MCF 10A (cell line): ENCODE measurements at places on chromosomes 6 and 20.

DNA sequence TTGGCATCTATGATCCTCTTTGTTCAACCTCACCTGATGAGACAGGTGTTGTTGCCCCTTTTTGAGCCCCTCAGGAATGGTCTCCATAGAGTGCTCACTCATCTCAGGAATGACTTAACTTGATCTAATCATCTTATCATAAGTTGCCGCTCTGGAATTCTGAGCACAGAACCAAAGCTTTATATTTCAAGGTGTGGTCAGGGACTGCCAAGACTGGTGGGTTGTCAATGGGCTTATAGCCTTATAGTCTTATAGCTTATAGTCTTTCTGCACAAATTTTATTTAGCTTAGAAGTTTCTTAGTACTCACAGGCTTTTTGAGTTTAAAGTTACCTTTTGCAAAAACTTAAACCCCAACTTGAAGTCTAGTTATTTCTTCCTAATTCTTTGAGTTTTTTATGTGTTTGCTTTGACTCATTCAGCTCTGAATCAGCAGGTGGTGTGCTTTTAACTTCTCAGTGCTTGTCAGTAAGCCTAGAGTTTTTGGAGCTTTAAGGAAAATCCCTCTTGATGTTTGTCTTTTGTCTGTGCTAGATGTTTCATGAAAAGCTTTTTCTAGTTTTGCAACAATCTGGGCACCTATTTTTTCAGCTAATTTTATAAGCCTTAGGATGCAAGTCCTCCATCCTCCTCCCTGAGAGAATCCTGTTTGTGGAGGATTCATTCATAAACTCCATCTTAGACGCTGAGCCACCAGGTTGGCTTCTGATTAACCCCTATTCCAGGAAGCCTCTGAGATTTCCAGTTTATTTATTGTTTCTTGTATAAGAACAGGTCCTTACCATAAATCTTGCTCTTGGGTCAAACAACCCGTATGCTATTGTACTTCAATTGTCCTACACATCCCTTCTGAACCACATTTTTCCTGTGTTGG is 72.3 kb upstream of the SSTR4 start:
- DNase-seq, result peak; percentile 24

GRCh38 chr20:9889270-9889981 is 50.5 kb upstream of the PAK5 start:
- DNase-seq, result peak; percentile 17

DNA sequence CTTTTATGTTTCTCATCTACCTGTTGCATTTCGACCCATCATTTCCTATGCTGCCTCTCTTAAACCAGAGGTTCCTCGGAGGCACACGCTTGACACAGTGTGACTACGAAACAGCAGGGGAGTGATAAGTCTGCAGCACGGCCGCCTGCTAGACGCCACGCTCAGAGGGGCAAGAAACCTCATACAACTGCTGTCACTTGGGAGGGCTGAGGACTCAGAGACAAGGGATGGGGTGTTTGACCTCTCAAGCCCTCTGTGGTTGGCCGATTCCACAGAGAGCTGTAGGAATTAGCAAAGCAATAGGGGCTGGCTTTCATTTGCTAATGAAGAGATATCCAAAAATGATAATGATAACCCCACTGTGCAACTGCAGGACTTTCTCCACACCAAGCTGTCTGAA is 372.5 kb downstream of the ZFAND3 start:
- no peak for DNase-seq

GRCh38 chr20:25046736-25047666 is 10.9 kb downstream of the ACSS1 start:
- no peak for DNase-seq

DNA sequence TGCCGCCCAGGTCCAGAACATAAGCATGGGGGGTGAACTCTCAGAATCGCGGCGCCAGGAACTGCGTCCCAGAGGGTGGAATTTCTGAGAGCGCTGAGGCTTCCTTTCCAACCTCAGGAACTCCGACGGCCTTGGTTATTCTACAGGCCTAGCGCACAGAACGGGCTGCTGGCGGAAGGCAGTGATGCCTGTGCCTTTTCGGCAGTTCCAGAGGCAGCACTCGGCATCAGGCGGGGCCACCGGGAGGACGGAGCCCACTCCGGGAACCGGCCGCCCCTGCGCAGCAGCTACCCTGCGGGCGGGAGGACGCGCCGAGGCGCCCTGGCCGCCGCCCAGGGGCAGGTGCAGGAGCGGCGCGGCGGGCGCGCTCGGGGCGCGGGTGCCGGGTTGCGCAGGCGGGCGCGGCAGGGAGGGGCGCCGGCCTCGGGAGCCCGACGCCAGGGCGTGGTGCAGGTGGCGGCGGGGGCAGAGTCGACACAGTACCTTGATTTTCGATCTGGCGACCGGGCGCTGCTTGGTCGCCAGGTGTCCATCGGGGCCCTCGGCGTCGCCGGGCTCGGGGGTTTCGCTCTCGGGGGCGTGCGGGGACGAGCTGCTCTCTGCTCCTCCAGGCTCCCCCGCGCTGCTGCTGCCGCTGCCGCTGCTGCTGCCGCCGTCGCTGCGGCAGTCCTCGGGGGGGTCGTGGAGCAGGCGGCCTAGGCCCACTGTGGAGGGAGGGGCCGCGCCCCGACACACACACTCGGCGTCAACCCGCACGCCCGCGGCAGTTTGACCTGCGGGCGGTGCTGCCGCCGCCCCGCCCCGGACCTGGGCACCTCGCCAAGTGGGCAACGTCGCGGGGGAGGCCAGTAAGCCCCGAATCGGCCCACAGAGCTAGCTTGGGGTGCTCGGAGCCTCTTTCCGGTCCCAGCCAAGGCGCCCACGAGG is 1.3 kb downstream of the OVOL2 start:
- peak; percentile 21 for DNase-seq

GRCh38 chr6:11738661-11739375 is 39.8 kb downstream of the ADTRP start:
- no peak for DNase-seq

GRCh38 chr6:75581231-75581630 is 20.4 kb upstream of the SENP6 start:
- DNase-seq, result no peak

DNA sequence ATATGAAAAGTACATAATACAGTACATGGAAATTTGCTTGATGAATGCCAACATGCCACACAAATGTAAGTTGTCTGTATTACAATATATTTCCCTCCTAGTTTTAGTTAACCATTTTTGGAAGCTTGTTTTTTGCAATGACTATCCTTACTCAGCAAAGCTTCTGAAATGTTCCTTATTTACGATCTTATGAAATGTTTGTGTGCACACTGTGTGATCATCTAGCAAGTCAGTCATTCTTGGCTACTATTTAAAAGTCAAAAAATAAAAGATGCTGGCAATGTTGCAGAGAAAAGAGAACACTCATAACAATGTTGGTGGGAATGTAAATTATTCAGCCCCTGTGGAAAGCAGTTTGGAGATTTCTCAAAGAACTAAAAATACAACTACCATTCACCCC is 33.8 kb downstream of the SUMO4 start:
- DNase-seq, result no peak

DNA sequence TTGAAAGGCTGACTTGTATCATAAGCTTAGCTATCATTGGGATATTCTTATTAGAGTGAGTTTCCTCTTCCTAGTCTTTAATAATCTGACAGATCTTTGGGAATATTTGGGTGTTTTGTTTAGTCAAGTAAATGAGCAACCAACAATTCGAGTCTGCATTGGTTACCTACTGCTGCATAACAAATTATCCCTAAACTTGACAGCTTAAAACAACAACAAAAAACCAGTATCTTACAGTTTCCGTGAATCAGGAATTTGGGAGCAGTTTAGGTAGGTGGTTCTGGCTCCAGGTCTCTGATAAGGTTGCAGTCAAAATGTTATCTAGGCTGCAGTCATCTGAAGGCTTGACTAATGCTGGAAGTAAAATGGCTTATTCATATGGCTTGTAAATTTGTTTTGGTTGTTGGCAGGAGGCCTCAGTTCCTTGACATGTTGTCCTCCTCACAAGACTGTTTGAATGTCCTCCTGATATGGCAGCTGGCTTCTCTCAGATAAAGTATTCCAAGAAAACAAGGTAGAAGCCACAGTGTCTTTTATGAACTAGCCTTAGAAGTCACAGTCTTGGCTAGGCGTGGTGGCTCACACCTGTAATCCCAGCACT is 7.2 kb downstream of the GTF3C6 start:
- DNase-seq, result no peak

DNA sequence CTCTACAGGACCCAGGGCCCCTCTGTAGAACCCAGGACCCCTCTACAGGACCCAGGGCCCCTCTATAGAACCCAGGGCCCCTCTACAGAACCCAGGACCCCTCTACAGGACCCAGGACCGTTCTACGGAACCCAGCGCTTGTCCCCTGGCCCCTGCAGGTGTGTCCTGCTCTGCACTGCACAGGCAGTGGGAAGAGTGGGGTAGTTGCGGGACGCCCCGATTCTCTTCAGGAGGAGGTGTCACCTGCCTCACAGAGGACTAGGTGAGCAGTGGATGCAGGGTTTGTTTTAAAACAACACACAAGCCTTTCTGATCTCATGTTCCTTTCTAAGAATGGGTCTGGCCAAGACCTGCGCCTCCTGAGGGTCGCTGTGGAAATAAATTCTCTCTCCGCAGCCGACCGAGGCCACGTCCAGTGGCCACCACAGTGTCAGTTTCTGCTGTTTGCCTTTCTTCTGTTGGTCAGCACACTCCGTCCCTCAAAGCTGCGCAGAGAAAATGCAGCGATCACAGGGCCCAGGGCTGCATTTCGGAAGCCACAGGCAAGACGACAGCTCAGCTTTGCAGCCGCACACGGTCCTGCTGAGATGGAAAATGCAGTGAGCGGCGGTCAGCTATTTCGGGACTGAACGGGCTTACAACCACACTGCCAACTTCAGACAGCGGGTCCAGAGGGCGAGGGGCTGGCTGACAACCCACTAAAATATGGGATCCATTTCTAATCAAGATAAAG is 135.2 kb downstream of the DLL1 start:
- DNase-seq, result no peak

DNA sequence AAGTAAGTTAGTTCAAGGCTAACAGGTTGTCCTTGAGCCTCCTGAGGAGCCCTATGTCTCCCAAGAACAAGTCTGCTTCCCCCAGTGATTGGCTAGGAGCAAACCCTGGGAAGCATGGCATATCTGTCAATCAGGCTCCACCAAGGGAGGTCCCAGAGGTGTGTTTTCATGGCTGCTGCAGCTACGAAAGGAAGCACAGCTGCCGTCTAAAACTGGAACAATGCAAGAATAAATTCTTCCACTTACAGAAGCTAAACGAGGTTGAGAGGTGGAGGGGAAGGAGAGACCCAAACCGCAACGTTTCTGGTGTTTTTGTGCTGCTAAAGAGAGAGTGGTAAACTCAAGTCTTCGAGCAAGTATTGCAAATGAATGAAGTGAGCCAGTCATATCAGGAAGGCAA is 4.9 kb upstream of the PTGIS start:
- no peak for DNase-seq

DNA sequence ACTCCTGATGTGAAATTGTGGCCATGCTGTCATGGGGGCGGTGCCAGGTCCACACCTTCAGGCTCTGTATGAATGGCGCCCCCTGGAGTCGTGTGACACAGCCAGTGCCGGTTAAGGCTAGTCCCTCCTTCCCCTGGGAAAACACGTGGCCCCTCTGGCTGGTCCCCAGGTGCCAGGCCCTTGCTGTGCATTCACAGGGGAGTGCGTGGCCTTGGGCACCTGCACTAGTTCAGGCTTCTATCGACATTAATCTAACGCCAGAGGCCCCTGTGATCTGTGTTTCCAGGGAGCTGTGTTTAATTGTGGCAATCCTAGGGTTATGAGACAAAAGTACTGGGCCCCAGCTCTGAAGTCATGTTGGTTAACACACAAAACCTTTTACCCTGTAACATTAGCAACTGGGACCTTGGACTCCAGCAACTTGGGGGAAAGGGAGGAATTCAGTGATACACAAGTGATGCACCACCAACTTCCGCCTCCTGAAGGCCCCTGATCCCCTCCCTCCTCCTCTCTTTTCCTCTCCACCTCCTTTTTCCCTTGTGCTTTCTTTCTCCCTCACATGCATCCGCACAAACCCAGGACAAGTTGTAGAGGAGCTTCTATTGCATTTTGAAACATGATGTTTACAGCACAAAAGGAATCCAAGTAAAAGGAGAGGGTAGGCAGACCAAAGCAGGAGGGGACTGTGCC is 74.0 kb downstream of the SSR1 start:
- peak; percentile 85 for DNase-seq

GRCh38 chr20:43040427-43040826 is 149.3 kb downstream of the PTPRT start:
- DNase-seq, result peak; percentile 0

- DNase-seq, result no peak
Measured at GRCh38 chr6:14450133-14450504, 332.5 kb downstream of the CD83 start.

DNA sequence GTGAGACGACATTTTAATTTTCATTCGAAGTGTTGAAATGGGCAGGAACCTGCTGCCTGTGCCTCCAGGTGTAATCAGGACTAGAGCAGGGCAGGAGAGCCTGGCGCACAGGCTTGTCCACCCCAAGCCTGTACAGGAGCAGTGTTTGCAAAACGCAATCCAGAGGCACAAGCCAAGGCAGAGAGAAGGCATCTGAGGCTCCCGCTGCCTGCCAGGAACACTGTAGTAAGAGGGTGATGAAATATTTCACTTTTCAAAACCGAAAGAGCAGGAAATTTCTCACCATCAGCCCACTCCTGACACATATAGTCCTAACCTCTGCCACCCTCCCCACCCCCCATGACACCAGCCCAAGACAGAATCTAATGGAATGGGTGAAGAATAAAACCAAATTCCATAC is 132.5 kb downstream of the RTN4IP1 start:
- DNase-seq, result peak; percentile 94

DNA sequence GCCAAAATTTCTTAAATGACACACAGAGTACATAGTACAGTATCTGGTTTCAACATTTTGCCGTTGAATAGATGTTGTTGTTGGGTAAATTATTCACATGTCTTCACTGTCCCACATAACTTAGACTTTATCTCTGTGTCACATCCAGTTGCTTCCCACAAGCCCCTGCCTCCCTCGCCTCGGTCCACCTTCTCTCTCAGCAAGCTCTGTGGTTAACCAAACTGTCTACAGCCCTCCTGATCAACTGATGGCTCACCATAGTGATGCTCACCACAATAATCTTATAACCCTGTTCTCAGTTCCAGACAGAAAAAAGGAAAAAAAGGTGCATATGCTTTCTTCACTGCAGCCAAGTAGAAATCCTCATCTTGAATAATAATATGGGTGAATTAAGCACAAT is 23.0 kb downstream of the IL17F start:
- DNase-seq, result no peak

GRCh38 chr6:54118117-54118516 is 6.9 kb downstream of the MLIP start:
- no peak for DNase-seq

GRCh38 chr6:16596616-16597331 is 164.5 kb downstream of the ATXN1 start:
- DNase-seq, result no peak
